Head of caudate nucleus (tissue), 42 donors: ENCODE measurements at places on chromosomes 12 and 14.
A peak's percentile ranks its signal among the peaks of the same experiment; 100 is the strongest.

DNA sequence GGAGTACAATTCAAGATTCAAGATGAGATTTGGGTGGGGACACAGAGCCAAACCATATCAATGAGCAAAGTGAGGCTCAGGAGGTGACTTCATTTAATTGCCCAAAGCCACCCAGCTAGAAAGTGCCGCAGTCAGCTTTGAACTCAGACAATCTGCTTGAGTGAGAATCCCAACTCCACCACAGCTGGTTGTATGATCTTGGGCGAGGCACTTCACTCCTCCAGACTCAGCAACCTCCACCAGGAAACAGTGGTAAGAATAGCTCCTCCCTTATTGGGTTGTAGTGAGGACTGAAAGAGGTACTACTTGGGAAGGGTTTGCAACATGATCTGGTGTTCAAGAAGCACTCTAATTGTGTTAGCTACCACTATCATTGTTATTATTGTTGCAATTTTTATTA, 129.2 kb upstream of the RFLNA start:
- no peak for DNase-seq

DNA sequence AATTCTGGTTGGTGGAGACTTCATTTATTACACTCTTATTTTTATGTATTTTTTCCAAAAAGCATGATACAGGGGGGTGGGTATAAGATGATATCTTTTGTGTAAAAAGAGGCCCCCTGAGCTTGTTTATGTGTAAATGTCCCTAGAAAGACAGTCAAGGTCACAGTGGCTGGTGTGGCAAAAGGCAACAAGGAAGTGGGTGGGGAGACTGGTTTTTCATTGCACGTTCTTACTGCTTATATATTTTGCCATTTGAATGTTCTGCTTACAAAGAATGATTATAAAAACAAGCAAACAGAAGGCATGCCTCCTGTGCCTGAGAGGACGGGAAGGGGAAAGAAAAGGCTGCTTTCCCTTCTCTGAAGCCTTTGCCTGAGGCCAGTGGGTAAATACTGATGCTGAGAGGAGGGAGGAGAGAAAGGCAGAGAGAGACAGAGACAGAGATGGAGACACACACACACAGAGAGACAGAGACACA, 24.1 kb upstream of the ADIPOR2 start:
- no peak for DNase-seq

GRCh38 chr12:74906224-74906623, 303.4 kb downstream of the KCNC2 start:
- DNase-seq = no peak

DNA sequence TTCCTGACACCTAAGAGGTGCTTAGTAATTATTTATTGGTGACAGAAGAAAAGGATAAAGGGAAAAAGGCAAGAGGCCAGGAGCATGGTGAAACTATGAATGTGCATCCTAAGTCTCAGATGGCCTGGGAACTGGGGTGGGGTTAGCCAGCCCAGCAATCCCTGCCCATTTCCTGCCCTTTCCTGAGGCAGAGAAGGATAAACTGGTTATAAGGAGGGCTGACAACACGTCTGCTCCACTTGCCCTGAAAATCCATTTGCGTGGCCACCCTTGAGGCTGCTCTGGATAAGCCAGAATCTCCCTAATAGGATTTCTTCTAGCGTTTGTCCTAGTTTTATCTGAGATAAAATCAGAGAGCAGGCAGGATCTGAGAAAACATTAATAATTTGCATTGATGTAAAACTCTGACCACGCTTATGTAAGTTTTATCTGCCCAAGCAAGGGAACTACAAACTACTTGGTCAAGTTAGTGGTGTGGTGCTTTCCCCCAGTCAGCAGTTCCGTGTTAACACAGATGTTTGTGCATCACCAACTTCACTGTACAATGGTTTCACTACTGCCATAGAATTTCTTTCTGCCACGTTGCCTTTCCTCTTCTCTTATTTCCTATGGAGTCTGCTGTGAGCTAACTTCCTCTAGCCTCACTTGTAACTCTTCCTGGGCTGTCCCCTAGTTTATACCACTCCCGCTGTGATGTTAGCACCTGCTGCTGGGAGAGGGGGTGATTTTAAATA, 392.7 kb downstream of the RPS29 start:
- DNase-seq = no peak

DNA sequence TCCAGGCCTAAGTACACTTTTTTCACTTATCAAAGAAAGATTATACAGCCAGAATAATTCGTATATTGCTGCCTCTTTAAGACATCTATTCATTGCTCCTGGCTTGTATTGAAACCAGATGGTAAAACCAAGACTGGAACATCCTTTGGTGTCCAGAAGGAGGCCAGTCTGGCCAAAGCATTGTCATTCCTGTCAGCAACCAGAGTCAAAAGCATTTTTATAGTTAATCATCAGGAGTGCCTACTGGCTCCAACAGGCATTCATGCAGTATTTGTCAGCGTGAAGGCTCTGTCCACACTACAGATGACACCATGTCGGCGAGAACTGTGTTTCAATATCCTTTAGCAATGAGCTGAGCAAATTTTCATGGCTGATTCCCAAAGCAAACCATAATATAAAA, 118.0 kb upstream of the G2E3 start:
- no peak for DNase-seq

DNA sequence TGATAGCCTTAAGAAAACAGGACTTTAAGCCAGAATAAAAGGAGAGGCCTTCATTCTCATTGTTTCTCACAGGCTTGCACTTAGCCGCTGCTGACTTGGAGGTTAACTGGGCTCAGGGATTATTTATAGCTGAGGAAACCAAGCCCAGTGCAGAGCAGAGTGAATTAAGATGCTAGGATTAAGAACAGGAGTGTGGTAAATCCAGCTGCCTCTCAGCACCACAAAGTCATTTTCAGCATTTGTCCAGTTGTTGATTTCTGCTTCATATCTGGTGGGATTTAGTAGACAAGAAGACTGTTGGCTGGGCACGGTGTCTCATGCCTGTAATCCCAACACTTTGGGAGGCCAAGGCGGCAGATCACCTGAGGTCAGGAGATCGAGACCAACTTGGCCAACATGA, 14.3 kb upstream of the KRT73 start:
- no peak for DNase-seq

DNA sequence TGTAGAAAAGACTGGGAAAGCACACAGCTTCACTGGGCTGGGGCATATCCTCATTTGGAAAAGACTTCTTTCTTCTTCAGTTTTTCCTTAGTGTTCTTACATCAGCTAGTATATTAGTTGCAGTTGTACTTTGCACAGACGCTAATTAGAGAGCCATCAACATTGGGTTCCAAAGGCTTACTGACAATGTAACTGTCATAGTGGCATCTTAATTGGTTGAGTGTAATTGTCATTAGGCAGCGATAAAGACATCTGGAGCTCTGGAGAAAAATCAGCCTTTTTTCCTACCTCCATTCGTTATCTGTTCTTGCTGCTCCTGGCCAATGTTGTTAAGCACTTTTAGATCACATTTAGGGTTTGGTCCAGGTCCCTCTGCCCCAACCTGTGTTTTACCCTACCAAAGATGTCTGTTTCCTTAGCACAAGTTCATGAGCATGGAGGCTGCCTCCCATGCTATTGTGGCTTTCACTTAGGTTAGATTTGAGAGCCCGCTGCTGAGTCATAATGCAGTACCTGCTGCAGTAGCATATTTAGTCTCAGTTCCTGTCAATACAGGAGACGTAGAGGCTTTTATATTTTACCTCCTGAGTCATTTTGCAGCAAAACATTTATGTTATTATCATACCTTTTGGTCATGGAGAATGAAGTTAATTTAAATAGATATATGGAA, 49.2 kb downstream of the FBXW8 start:
- DNase-seq = peak; percentile 48

GRCh38 chr12:77923882-77924281, 93.2 kb downstream of the NAV3 start:
- no peak for DNase-seq

GRCh38 chr14:31911160-31911559, 165.9 kb upstream of the ARHGAP5 start:
- no peak for DNase-seq

- no peak for DNase-seq
These were observed 1186.2 kb downstream of the BCL11B start for GRCh38 chr14:98085751-98086150.
